Ureter (tissue), 1 donor: ENCODE measurements at places on chromosomes 1 and 21. TPM values are rescaled to one million over a fixed set of nuclear protein-coding genes. Genes with fewer than 3 reads are reported as not detected.

Gene CFHR1
- total RNA-seq, result 2.3 TPM

Gene ASCL5
- total RNA-seq, result not detected

- DNase-seq, result no peak
Observed at GRCh38 chr1:31633117-31633516, 11.6 kb downstream of the PEF1 start.

GRCh38 chr1:10078494-10078893 is 45.7 kb downstream of the UBE4B start:
- DNase-seq, result no peak

DNA sequence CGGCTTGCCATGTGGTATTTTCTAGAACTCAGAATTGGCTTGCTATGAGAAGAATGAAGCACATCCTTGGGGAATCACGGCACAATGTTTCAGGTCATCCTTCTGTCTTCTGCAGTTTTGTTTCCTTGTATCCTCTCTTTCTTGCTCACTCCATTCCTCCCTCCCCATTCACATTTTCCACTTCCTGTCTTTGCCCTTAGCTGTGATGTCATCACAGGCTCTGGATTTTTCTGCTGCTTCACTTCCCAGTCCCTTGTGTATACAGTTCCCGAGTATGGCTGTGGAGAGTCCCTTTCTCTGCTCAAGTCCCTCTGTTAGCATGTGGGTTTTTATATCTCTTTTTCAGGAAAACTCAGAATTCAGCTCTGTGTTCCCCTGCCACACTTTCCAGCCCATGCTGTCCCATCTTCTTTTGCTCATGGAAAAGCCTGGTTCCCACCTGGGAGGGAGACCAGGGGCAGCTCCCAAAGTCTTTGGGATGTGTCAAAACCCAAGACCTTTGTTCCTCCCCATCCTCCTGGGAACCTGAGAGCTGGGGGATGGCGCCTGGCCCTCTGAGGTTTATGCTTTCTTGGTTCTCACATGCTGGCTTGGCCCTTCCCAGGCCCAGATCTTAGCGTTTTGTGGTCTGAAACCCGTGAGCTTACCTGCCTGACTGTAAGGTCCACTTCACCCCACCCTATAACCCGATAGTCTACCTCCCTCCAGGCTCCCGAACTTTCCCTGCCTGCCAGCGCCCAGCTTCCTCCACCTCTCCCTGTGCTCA is 4.8 kb upstream of the RGS16 start:
- DNase-seq, result no peak

DNA sequence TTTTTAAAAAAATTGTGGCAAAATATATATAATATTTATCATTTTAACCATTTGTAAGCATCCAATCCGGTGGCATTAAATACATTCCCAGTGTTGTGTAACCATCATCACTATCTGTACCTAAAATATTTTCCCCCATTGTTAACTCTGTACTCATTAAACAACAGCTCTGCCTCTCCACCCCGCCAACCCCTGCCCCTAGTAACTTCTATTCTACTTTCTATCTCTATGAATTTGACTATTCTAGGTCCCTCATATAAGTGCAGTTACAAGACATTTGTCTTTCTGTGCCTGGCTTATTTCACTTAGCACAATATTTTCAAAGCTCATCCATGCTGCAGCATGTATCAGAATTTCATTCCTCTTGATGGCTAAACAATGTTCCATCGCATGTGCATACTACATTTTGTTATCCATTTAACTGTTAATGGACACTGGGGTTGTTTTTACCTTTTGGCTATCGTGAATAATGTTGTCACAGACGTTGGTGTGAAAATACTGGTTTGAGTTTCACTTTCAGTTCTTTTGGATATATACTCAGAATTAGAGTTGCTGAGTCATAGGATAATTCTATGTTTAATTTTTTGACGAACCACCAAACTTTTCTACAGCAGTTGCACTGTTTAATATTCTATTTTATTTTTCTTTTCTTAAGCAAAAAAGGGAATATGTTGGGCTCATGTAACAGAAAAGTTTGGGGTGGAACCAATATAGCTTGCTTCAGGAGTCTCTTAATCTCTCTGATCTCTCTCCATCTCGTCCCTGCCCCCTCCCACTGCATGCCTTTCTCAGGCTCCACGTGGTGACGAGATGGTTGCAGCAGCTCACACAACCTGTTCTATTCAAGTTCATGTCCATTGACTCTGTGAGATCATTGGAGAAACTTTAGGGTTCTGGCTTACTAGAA is 25.2 kb upstream of the RCAN1 start:
- DNase-seq, result peak; percentile 41

GRCh38 chr1:114495486-114495885 is 15.5 kb downstream of the TRIM33 start:
- no peak for DNase-seq
